ENCODE measurements at places on chromosomes 3 and 15. TPM values are rescaled to one million over a fixed set of nuclear protein-coding genes. Genes with fewer than 3 reads are reported as not detected.

ZPLD1 gene
- not detected for total RNA-seq

HCLS1 gene
- total RNA-seq, result 0.85 TPM

LRRIQ4 gene
- total RNA-seq, result not detected

OIP5 gene
- total RNA-seq, result 26.7 TPM

EFCAB12 gene
- 0.54 TPM for total RNA-seq

PARP14 gene
- 46.0 TPM for total RNA-seq

NDN gene
- total RNA-seq, result not detected

ZNF80 gene
- not detected for total RNA-seq

REC114 gene
- total RNA-seq, result not detected

GRCh38 chr15:99396375-99396774 is 145.1 kb downstream of the LRRC28 start:
- no peak for DNase-seq

DNA sequence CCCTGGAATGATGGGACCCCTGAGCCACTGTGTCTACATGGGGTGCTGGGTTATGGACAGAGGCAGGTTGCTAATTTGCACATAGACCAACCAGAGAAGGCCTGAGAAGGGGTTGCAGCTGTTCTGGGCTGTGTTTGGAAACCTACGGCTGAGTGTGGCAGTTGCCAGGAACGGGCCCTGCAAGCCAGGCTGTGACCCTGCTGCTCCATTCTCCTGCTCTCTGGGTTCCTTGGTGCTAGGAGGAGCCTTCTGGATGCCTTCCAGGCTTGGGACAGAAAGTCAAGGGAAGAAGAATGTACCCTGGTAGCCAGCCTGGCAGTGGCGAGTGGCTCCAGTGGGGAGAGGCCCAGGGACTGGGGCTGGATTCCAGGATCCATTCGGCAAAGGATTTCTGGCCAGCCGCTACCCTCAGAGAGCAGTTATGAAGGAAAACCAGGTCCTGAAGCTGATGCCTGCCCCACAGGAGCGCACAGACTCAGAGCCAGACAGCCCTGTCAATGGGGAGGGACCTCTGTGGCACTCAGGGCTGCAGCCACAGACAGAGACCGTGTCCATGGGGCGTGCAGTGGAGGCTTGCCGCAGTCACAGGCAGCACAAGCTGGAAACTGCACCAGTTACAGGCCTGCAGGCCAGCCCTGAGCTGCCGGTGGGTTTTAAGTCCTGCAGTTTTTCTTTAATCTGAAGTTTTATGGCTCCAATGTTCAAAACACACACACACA is 55.1 kb upstream of the ACAD9 start:
- no peak for DNase-seq

GRCh38 chr15:41585127-41586047 is 26.4 kb downstream of the TYRO3 start:
- DNase-seq, result peak; percentile 20

DNA sequence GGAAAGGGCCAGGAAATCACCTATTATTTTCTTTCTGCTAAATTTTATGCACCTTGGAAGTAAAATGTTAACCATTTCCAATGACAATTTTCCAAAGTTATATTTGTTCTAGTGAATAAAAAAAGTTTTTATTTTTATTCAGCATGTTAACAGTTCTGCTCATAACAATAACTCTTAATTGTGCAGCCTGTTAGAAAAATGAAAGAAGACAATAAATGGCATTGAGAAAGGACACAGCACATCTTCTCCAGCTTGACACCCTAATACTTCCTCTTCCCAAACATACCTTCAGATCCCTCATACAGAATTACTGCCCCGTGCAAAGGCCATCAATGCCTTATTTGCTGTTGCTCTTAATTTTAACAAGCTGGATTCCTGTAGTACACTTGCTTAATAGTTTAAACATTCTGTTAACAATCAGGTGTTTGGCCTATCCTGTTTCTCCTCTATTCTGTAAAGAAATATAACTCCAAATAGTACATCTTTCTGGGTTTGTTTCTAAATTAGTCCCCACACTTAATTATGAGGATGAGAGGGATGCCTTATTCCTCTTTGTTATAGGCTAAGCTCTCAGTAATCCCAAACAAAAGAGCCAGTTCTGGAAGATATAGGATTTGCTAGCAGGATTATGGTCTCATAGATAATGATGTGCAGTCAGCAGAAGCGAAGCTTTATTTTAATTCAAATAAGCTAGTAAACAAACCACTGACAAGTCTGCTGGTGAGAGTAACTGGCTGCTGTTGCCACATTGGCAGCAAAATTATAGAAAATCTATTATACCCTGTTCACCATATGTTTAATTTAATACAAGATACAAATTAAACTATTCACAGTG is 19.2 kb upstream of the SOX2 start:
- no peak for DNase-seq

- DNase-seq, result no peak
Measured at GRCh38 chr3:46878781-46879436, 1.4 kb downstream of the PTH1R start.

DNA sequence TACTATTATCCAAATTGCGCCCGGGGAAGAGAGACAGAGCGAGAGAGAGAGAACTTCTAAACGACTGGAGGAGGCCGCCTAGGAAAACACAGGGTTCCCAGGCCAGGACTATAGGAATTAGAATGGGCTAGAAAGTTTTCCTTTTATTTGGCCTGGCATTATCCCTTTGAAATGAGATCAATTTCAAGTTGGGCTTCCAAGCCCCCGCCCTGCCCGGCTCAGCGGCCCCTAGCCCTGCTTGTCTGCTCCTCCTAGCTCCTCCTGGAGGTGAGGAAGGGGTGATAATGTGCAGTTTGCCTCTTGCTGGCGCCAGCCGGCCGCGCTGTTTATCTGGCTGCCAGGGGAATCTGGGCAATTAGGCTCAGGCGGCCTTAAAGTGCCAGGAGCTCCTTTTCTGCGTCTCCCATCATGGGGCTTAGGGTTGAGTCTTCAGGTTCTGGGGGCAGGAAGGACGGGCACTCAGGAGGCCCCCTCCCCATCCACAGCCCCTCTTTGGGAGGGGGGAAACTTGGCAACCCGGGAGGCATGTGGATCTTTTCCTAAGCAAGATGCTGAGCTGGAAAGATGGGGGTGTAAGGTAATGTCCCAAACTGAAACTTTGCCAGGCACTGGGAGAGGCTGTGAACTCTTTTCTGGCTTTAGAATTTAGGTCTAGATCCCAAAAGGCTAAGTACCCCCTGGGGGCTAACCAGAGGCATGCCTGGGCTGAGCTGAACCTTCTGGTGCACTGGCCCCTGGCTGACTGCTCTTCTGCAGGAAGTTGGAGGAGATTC is 5.5 kb downstream of the SMAD6 start:
- DNase-seq, result no peak

DNA sequence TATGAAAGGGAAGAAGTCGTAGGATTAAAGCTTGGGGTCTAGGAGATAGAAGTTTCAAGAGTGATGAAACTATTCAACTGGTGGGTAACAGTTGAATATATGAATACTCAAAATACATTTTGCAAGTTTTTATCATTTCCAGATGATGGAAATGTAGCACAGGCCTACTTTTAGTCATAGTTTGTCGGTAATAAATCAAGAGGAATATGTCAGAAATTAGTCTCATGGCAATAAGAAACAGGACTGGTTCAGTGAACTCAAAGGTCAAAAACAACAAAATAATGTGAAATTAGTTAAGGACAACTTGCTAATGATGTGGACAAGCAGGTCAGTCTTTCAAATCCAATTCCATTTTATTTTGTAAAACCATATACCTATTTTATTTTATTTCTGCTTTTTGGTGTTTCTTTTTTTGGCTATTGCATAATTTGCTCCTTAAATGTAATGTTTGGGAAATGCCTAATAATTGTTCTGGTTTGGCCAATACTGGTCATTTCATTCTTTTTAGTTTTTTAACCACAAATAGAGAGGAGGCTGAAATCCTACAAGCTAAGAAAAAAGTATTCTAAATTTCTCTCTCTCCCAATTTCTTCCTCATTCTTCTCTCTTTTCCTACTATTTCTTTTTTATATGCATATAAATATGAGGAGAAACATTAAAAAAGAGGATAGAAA is 195.2 kb upstream of the ARHGEF26 start:
- DNase-seq, result no peak

GRCh38 chr3:45100981-45101407 is 45.2 kb downstream of the CDCP1 start:
- no peak for DNase-seq

DNA sequence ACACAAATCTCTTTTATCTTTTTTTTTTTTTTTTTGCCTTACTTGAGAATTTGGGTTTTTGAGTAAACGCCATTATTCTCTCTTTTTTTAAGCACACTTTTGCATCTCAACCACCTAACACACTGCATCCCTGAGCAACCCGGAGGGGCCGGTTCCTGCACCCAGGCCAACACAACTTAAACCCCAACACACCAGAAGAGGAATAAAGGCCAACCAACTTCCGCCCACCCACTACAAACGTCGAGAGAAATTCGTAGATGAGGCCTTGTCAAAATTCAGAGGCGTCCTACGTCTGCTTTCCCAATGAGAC is 389 bp upstream of the CCNB2 start:
- no peak for DNase-seq

- DNase-seq, result no peak
Measured at GRCh38 chr15:87619161-87619960, 637.2 kb downstream of the NTRK3 start.

DNA sequence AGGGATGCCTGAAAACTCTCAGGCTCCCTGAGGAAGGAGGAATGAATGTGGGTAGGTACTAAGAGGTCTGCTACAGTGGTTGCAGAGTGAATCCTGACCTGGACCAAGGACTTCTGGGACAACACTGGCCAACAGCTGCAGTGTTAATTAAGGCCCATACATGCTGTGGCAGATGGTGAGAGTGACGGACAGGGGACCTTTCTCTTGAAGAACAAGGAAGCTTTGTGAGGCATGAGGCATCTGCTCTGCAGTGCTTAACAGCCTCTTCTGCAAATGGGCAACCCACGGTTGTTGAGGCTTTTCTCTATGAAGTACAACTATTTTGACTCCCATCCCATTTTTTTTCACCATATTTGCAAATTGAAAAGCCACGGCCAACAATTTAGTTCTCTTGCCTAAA is 26.6 kb upstream of the ACAN start:
- DNase-seq, result no peak

GRCh38 chr3:45906681-45907407 is 20.5 kb downstream of the CCR9 start:
- no peak for DNase-seq

DNA sequence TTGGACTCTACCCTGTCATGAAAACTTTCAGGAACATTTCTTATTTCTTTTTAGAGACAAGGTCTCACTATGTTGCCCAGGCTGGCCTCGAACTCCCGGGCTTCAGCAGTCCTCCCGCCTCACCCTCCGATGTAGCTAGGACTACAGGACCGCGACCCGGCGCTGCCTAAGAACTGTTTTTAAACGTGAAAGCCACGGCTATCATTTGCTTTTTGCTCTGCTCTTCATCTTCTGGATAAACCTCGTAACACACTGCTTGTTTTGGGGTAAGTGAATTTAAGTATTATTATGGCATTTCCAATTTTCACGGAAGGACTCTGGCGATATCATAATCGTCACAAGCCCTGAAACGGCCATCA is 14.3 kb upstream of the CCNL1 start:
- peak; percentile 32 for DNase-seq

- DNase-seq, result no peak
Measured at GRCh38 chr15:74432968-74433591, 678 bp downstream of the SEMA7A start.

DNA sequence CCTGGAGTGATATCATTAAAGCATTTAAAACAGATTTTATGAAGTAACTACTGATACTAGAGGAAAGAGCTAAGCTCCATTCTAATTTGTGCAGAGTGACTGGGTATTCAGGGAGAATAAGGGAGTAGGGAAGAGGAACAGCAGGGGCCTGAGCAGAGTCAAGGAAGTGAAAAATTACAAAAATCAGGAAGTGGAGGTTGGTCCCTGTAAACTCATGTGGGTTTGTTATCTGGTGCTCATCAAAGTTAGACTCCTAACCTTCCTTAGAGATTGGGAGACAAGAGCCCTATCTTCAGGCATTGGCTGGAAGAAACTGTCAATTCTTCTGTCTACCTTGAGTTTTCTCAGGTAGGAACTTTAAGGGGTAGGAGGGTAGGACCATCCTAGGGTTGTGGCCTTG is 82.5 kb downstream of the NEK11 start:
- DNase-seq, result no peak

GRCh38 chr15:51093488-51093838 is 1.2 kb downstream of the TNFAIP8L3 start:
- no peak for DNase-seq

GRCh38 chr15:78982736-78983135 is 37.9 kb upstream of the CTSH start:
- no peak for DNase-seq

DNA sequence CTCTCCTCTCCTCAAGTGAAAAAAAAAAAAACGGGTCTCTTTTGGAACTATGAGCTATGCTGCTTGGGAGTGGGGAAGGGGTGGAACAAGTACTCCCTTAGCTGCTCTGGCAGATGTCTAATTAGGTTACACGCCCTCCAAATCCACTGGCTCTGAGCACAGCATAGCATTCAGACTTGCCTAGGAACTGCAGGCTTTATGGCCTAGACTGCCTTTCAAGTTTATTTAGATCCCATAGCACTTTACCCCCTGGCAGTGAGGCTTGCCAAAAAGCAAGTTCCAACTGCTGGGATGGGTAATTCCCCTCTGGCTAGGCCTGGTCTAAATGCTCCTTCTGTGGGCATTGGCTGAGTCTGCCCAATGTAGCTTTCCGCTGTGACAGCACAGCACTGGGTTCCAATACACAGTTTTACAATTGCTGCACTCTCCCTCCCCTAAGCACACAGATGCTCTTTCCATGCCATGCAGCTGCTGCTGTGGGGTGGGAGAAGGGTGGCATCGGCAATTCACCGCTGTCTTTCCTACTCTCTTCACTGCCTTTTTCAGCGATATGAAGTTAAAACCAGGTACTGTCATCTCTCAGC is 152.8 kb downstream of the KCNAB1 start:
- no peak for DNase-seq

DNA sequence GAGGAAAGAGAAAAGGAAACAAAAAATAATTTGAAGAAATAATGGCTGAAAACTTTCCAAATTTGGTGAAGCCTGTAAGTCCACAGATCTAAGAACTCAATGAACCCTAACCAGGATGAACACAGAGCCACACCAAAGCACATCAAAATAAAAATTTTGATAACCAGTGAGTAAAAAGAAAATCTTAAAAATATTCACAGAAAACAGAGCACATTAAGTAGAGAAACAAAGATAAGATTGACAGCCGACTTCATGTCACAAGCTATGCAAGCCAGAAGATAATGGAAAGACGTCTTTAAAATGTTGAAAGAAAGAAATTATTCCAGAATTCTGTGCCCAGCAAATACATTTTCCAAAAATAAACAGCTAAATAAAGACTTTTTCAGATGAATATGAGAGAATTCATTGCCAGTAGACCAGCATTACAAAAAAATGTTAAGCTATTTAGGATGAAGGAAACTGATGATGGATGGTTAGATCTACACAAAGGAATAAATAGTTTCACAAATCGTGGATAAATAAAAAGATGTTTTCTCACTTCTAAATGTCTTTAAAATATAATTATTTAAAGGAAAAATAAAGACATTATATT is 140.2 kb upstream of the SKOR1 start:
- no peak for DNase-seq
